ENCODE measurements at places on chromosomes 1 and 21.

DNA sequence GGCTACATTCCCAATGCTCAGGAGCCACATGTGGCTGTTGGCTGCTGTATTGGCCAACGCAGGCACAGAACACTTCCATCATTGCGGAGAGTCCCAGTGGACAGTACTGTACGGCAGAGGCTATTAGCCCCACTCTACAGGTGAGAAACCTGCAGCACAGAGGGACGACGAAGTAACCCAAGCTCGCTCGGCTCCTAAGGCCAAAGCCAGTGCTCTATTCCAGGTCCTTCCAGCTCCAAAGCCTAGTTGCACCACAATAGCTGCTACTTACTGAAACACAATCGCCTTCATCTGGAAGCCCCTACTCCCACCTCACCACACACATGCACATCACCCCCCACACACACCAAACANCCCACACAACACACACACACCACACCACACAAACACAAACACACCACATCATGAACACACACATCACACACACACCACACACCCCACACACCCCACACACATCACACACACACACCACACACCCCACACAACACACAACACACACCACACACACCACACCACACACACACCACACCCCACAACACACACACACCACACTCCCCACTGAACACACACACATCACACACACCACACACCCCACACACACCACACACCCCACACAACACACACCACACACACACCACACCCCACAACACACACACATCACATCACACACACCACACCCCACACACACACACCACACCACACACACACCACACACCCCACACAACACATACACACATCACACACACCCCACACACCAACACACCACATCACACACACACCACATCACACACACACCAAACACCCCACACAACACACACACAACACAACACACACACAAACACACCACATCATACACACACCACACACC is 3.2 kb downstream of the LYPD8 start:
- DNase-seq: no peak
- no peaks in the 10 kb centered on the region for H3K27me3 ChIP-seq
- H3K4me3 ChIP-seq: no peak overlapping the region

DNA sequence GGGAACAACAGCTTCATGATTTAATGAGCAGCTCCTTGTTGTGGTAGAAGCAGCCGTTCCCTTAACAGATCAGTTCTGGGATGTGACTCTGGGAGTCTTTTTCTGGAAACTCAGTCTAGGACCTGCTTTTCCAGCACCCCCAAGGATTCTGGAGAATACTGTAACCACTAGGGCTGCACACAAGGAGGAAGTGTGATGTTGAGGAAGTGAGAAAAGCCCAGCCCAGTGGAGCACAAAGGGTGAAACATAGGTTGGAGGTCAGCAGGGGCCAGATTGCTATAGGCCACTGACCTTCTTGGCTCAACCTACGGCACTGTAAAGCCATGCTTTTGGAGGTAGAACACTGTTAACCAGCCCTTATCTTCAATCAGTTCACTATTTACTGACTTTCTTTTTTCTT is 10.1 kb upstream of the PLA2G5 start:
- no peaks in the 10 kb centered on the region for H3K27me3 ChIP-seq
- no peaks in the 10 kb centered on the region for H3K36me3 ChIP-seq
- H3K27ac ChIP-seq: no peak overlapping the region
- DNase-seq: no peak
- H3K4me3 ChIP-seq: no peak overlapping the region

GRCh38 chr1:207698822-207699483 is 52.9 kb upstream of the CD46 start:
- no peaks in the 10 kb centered on the region for H3K36me3 ChIP-seq
- peak; percentile 70 for DNase-seq
- no peak overlapping the region for H3K4me3 ChIP-seq
- H3K4me1 ChIP-seq: no peaks in the 10 kb centered on the region

DNA sequence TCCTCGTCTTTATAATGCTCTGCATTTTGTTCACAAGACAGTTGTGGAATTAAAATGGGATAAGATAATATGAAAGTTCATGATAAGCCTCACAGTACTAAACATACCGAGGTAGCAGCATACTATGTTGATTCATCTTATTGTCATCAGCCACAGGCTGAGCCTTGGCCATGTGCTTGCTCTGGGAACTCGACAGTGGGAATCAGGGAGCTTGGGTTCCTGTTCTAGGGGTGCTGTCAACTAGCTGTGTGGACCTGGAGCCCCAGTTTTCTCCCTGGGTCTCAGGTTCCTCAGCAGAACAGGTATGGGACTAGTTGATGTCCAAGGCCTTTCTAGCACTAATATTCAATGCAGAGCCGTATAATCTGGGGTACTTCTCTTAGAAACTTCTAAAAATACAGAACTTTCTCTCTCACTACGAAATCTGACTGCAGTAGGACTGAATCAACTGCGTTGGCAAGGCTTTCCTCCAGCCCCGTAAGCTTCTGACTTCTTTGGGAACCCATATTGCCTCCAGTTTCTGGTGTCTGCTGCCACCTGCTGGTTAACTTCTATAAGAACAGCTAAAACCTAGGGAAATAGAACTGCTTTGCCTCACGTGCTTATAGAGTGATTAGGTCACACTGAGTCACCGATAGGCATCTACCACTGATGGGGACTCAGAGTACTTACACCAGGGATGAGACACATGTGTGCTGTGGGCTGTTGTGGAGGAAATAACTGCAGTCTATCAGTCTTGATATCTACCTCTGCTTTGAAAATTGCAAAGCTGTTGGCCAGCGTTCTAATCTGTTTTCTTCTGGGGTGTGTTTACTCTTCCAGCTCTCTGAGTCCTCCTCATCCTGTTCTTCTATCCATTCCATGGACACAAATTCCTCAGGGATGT is 110.9 kb downstream of the RGL1 start:
- no peaks in the 10 kb centered on the region for H3K27me3 ChIP-seq
- H3K27ac ChIP-seq: peak overlapping the region; percentile 22
- H3K4me3 ChIP-seq: peak overlapping the region; percentile 61
- peaks cover 79% of the 10 kb centered on the region for H3K36me3 ChIP-seq
- DNase-seq: peak; percentile 98

GRCh38 chr1:198798923-198799386 is 160.1 kb downstream of the PTPRC start:
- H3K36me3 ChIP-seq: no peaks in the 10 kb centered on the region
- no peak for DNase-seq
- no peaks in the 10 kb centered on the region for H3K27me3 ChIP-seq

GRCh38 chr1:78716186-78716585 is 66.6 kb downstream of the IFI44 start:
- no peaks in the 10 kb centered on the region for H3K36me3 ChIP-seq
- H3K27me3 ChIP-seq: no peaks in the 10 kb centered on the region
- peak overlapping the region; percentile 71 for H3K27ac ChIP-seq
- DNase-seq: no peak
- no peaks in the 10 kb centered on the region for H3K4me1 ChIP-seq

DNA sequence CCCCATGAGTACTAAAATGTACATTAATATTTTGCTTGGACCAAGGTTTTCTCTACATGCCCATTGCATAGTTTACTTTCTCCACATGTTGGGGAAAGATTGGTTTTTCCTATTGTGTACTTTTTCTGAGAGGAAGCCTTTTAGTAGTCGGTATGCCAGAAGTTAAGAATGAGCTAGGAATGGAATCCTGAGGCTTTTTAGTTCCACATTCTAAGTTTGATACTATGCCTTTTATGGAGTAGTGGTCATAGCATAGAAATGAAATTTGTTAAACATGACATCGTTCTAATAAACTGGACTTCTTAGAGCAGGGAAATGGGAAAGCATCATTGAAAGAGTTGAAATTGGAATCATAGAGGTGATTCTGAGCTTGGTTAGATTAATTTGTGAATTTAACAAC is 64.3 kb downstream of the BCL9 start:
- H3K27me3 ChIP-seq: no peaks in the 10 kb centered on the region
- peaks cover 42% of the 10 kb centered on the region for H3K36me3 ChIP-seq
- peak overlapping the region; percentile 67 for H3K27ac ChIP-seq
- no peak for DNase-seq

DNA sequence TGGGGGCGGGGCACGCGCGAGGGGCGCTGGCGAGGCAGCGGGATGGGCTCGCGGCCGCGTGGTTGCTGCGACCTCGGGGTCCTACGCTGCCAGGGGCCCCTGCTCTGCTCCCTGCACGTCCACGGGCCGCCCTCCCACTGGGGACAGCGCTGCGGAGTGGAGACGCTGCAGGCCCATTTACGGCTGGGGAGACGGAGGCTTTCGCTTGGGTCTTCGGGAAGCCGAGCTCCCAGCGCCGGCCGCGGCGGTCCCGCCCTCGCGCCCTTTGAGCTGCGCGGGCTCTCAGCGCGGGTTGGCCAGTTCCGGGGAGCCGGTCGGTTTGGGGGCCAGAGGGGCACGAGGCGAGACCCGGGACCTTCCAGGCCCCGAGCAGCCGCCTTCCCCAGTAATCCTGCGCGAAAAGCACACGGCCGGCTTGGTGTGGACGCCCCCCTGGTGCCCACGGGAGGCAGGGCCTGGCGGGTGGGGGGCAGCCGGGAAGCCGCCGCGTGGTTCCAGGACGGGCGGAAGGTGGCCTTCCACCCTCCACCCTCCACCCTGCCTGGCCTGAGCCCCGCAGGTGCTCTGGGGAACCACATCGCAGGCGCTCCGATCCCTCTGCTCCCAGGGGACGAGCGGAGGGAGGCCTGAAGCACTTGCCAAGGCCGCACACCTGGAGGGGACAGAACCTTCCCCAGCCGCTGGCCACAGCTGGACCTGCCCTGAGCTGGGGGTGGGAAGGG is 570 bp upstream of the PEX10 start:
- H3K4me1 ChIP-seq: peaks cover 35% of the 10 kb centered on the region
- peaks cover 1% of the 10 kb centered on the region for H3K27me3 ChIP-seq
- H3K36me3 ChIP-seq: peaks cover 30% of the 10 kb centered on the region
- H3K4me3 ChIP-seq: peak overlapping the region; percentile 96

DNA sequence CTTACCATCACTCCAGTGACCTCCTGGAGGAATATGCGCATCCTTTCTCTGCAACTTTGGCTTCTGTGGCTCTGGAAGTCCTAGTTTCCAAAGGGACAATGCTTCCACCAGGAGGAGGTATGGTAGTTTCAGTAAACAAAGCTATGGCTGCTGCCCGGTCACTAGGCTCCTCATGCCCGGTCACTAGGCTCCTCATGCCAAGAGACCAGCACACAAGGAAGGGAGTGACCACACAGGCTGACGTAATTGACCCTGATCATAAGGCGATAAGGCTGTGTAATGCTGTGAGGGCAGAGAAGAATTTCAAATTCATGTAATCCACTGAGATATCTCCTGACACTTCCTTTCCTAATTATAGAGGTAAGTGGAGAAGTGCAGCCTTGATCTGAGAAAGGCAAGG is 102.9 kb downstream of the DTL start:
- no peak overlapping the region for H3K4me3 ChIP-seq
- H3K4me1 ChIP-seq: peaks cover 1% of the 10 kb centered on the region
- no peak overlapping the region for H3K27ac ChIP-seq

GRCh38 chr1:114725230-114725629 is 8.7 kb upstream of the NRAS start:
- peaks cover 19% of the 10 kb centered on the region for H3K36me3 ChIP-seq
- H3K4me1 ChIP-seq: peaks cover 1% of the 10 kb centered on the region
- DNase-seq: peak; percentile 12
- H3K27ac ChIP-seq: no peak overlapping the region
- no peak overlapping the region for H3K4me3 ChIP-seq

DNA sequence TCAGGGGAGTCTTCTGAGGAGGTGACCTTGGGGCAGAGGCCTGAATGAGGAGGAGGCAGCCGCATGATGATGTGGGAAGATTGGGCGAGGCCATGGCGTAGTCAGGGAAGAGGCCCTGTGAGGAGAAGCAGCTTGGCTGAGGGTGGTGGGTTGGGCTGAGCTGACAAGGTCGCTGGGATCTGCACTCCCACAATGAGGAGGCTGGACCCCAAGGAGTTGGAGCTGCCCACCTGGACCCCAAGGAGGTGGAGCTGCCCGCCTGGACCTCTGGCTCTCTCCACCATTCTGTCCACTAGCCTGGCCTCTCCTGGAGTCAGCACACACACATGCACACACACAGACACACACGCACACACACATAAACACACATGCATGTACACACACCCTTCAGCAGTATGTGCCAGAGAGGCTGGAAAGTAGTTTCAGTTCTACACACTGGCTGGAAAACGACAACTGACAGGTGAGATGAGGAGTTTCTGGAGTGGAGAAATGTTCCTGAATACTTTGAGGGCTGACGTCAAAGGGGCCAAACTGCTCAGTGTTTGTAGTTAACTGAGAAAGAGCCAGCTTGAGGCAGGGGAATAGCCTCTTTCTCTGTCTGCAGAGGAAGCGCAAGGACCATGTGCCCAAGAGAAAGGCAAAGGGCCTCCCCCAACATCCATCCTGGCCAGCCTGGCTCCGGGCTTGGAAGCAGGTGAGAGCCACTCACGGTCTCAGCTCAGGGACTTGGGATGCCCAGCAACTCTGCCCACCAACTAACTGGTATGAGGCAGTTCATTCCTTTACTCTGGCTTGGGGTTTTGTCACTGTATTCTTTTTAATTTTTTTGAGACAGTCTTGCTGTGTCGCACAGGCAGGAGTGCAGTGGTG is 7.1 kb downstream of the SMPDL3B start:
- no peaks in the 10 kb centered on the region for H3K36me3 ChIP-seq
- peaks cover 14% of the 10 kb centered on the region for H3K27me3 ChIP-seq
- no peak for DNase-seq
- peaks cover 2% of the 10 kb centered on the region for H3K4me1 ChIP-seq
- H3K4me3 ChIP-seq: no peak overlapping the region
- no peak overlapping the region for H3K27ac ChIP-seq

DNA sequence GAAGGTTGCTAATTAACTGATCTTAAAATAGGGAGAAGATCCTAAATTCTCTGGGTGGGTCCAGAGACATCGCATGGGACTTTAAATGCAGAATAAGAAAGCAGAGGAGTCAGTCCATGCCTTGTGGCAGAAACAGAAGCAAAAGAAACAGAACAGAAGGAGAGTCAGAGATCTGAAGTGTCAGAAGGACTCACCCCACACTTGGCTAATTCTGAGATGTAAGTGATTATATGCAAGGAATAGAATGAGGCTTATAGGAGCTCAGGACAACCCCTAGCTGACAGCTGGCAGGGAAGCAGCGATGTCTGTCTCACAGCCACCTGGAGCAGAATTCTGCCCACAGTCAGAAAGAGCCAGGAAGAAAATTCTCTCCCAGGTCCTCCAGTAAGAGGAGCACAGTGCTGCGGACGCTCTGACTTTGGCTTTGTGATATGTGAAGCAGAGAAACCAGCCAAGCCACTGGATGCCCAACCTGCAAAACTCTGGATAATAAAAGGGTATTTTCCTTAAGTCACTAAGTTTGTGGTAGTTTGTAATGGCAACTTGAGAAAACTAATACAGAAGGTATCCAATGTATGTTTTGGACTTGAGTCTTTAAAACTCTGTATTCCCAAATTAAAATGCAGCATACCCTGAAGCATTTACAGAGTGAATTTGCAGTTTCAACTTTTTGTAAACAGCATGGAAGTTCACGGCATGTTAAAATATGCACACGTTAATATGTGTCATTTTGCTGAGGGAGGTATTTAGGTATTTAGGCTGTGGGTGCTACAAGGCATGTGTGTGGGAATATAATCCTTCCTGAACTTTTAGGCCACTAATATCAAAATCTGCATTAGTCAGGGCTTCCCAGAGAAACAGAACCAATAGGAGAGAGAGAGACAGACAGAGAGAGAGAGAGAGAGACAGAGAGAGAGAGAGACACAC is 388.5 kb downstream of the PCP4 start:
- DNase-seq: no peak
- no peak overlapping the region for H3K27ac ChIP-seq
- no peak overlapping the region for H3K4me3 ChIP-seq
- no peaks in the 10 kb centered on the region for H3K36me3 ChIP-seq

GRCh38 chr1:3074800-3075199 is 5.8 kb downstream of the PRDM16 start:
- no peak for DNase-seq
- H3K27me3 ChIP-seq: peaks cover 89% of the 10 kb centered on the region
- H3K27ac ChIP-seq: no peak overlapping the region
- no peak overlapping the region for H3K4me3 ChIP-seq

Data from mesenchymal stem cell (in vitro differentiated cells and primary cell).